ENCODE measurements at places on chromosomes 11 and 22.
A peak's percentile ranks its signal among the peaks of the same experiment; 100 is the strongest.

DNA sequence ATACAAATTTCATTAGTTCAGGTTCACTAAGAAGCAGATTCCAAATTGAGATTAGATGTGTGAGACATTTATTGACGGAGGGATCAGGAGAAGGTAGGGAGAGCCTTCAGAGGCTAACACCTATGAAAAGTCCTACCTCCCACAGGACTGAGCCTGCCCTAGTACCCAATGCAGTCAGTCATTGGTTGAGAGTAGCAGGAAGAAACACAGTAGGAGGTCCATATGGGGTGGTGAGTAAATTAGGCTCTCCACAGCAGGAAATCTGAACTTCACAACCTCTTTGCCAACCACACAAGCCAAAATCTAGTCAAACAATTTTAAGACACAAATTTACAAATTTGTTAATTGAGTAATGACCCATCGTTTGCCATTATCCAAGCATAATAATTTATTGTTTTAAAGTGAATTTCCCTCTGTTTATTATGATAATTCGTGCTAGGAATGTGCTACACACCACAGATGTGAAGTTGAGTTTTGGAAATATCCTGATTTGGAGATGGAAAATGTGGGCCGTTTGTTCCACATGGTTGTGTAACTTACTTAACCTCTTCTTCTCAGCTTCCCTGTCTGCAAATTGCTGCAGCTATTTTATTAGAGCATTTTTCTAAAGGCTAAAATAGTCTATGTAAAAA, 542.1 kb downstream of the ETS1 start:
- no peak for DNase-seq

DNA sequence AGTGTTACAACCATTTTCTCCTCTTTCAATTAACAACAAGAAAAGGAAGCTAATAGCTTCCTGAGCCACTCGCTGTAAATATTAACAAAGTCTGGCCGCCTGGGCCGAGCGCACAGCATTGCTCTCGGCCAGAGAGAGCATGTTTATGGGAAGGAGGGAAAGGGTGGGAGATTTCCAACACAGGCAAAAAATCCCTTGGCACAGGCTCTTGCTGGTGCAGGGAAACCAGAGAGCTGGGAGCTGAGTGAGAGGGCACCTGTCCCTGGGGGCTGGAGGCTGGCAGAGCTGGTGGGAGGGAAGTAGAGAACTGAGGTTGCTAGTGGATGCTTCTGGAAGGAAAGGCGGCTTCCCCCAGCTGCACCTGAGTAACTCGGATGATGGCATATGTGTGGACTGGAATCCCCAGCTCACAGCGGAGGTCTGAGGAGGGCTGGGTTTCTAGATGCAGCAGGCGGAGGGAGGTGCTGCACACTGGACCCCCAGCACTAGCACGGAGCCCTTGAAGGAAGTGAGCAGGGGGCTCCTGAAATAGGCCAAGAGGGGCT, 59.6 kb downstream of the FLRT1 start:
- no peak for DNase-seq

DNA sequence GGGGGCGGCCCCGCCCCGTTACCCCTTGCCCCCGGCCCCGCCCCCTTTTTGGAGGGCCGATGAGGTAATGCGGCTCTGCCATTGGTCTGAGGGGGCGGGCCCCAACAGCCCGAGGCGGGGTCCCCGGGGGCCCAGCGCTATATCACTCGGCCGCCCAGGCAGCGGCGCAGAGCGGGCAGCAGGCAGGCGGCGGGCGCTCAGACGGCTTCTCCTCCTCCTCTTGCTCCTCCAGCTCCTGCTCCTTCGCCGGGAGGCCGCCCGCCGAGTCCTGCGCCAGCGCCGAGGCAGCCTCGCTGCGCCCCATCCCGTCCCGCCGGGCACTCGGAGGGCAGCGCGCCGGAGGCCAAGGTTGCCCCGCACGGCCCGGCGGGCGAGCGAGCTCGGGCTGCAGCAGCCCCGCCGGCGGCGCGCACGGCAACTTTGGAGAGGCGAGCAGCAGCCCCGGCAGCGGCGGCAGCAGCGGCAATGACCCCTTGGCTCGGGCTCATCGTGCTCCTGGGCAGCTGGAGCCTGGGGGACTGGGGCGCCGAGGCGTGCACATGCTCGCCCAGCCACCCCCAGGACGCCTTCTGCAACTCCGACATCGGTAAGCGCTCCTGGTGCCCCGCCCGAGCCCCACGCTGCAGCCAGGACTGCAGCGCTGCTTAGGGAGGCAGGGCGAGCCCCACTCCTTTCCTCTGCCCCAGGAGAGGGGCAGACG, at the start of gene TIMP3:
TSS of gene TIMP3 (plus strand) at position 169 of the 700 bp plus-strand sequence. CDS start at position 466, 297 bp downstream.
- DNase-seq: peak; percentile 85

- no peak for DNase-seq
Observed at GRCh38 chr11:132349811-132350733, 979.7 kb downstream of the NTM start.

GRCh38 chr22:25833676-25834075, 91.7 kb downstream of the MYO18B start:
- DNase-seq: no peak

DNA sequence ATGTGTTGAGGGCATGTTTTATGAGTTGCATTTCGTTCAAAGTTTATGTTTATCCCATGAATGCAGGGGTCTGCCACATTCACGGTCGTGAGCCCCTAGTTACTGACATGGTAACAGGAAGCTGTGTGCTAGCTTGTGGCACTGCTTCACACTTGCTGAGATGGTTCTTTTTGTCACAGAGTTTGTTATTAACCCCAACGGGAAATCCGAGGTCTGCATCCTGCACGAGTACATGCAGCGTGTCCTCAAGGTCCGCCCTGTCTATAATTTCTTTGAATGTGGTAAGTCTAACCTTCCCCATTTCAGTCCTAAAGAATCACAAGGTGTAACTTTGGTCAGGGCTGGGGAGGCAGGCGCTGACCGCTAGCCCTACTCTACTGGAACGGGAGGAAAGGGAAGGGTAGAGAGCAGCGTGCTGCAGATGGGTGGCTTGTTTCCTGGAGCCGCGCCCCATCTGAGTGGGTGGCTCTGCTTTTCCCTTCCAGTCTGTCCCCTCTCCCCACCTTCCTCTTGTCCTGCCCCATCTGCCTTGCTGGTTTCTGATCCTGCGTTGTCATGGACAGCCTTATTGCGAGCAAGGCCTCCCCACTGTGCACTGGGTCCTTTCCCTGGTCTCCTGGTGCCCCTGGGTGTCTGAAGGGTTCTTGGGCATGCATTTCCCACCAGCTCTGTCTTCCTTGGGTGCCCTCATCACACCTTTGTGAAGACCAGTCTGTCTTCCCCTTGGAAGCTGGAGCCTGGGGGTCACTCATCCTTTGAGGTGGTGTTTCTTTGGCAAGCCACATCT, 11.8 kb downstream of the DGCR8 start:
- no peak for DNase-seq

GRCh38 chr11:11387622-11388305, 34.7 kb upstream of the CSNK2A3 start:
- DNase-seq: no peak

DNA sequence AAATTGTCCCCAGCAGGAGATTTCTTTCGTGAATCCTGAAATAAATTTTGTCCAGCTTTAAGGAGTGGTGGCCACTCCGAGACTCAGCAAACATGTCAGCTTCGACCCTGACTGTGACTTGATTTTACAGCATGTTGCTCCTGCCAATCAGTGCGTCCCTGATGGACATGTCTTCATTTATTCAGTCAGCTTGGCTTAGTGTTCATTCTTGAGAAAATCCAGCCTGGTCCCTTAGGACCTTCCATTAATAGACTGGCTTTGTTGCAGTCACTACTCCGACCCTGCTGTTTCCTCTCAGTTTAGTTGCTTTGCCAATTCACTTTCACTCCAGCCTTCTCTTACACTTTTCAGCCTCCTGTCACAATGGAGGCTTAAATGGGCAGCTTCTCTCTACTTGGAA, 30.5 kb downstream of the TMPRSS5 start:
- no peak for DNase-seq

DNA sequence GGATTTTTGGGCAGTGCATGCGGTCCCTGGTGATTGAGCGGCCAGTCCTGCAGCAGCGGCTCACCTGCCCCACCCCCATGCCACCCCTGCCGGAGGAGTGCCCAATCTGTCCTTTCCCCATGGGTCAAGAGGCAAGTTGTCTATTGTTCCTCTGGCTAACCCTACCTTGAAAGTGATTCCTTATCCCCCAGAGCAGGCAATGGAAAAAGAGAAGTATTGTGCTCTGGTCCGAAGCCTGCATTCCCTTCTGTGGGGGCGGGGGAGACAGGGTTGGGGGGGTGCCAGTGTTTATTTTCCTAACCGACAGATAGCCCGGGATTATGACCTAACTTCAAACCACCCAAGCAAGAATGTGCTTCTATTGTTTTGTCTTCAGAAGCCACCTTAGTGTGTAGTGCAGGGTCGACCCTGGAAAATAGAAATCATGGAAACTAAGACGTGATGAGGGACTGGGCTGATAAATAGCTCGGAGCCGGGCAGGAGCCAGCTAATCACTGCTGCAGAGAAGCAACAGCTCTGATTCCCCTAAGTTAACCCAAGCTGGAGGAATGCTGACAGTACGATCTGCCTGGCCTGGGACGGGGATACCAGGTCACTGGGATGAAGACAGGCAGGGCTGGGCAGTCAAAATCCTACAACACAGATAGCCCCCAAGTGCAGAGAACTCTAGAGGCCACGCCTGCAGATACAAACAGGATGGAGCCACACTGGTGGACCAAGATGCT, 38.7 kb upstream of the ATXN10 start:
- no peak for DNase-seq

DNA sequence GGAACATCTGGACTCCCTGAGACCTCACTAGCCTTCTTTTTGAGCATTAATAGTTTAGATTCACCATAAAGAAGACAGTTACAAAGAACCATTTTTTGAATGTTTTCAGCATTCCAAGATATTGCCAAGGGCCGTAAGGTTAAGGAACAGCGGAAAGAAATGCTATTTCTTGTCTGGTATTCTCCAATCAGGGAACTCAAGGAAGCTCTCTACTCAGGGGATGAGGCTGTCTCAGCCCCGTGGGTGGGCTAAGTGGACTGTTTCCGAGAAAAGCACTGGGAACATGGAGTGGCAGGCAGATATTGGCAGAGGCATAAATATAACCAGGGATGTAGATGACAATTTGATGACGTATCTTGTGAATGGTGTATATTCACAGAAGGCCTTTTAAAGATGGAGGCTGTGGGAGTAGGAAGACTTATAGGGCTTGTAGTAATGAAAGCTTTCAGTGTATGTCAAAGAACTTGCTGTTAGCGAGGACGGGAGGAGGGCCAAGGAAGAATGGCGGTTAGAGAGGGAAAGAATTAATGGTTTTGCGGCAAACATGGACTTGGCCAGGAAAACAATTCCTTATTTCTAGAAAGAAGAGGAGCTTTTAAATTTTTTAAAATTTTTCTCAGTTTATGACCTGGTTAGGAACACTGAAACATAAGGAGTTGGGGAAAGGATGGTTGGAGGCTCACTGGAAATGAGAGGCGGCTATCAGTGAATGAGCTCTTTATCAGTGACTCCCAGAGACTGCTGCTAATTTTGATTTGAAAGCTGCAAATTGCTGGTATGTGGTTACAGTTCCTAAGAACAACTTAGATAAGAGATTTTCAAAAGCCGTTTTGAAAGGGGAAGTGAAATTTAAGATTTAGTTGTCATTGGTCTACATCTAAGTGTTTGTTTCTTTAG, 64.6 kb downstream of the ST3GAL4 start:
- DNase-seq: peak; percentile 92

- DNase-seq: no peak
Observed at GRCh38 chr11:64887234-64887756, 8.9 kb upstream of the EHD1 start.

DNA sequence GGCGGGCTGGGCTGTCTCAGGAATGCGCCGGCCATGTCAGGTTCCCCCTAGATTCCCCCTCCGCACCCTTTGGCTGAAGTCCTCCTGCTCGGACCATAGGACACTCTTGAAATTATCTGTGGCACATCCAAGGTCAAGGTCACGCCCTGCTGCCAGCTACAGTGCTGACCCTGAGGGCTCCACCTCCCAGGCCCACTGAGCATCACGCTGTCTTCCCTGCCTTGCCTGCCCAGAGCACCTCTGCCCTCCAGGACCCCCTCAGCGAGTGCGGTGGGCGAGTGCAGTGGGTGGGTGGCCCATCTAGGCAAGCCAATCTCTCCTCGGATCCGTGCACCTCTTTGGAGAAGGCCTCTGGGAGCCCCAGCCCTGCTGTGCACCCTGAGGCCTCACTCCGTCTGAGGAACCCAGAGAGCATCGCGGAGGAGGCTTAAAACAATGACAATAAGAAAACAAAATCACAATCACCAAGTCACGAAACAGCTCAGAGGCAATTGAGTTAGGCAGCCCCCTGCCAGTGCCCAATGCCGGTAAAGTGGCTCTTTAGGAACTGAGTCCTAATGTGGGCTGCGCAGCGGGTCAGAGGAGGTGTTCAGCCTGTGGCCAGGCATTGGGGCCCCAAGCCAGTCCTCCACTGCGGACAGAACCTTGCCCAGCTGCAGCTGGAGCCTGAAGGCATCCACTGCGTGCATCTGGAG, 26.5 kb upstream of the CCDC188 start:
- no peak for DNase-seq

DNA sequence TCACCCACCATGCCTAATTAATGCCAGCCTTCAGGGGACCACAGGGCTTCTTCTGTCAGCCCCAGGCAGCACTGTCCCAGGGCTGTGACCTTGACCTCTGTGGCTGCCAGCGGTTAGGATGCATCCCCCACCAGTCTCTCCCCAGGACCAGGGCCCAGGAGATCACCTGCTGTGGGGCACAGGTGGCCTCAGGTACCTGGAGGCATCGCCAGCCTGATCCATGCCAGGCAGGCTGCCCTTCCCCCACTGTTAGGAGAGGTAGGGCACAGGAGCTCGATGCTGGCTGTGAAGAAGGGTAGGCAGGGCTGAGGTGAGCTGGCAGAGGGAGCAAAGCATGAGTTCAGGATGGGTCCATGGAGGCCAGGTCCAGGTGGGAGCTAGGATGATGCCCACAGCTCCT, 16.7 kb upstream of the MDK start:
- no peak for DNase-seq

GRCh38 chr11:25855916-25856315, 476.0 kb upstream of the ANO3 start:
- no peak for DNase-seq

DNA sequence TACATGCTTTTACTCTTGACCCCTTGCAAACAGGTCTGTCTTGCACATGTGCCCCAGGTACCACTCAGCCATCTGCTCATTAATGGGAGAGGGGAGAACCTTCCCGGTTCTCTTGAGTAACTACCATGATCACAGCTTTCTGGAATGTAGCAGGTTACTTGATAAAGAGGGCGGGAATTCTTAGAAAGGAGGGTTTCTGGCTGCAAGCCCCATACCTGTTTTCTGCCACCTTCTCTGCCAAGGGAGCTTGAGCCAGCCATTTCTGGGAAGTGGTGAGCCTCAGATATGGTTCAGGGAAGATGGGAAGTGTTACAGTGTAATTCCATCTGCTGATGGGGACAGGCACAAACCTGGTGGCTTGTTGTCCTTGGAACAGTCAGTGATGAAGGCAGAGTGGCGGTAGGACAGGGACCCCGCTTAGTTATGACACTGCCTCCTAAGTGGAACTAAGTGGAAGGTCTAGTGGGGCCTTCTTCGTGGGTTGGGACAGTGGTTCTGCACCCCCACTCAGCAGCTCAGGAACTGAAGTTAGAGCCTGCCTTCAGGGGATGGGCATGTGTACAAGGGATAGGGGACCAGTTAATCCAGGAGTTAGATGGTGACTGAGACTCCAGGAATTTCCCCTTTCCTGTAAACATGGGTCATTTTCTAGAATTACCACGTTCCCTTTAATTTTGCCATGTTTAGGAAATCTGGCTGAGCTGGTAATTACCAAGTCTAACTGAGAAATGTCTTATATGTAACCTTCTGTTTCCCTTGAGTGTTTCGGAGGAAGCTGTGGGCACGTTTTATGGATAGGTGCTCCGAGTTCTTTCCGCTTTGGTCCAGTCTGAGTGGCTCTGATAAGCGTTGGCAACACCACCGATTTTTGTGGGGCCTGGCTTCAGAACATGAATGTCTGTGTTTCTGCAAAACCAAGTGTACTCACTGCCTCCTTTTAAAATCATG, 35.3 kb downstream of the BCR start:
- DNase-seq: peak; percentile 22

GRCh38 chr11:131668500-131669400, 298.3 kb downstream of the NTM start:
- peak; percentile 61 for DNase-seq
